ENCODE measurements at places on chromosomes 2 and 18.

DNA sequence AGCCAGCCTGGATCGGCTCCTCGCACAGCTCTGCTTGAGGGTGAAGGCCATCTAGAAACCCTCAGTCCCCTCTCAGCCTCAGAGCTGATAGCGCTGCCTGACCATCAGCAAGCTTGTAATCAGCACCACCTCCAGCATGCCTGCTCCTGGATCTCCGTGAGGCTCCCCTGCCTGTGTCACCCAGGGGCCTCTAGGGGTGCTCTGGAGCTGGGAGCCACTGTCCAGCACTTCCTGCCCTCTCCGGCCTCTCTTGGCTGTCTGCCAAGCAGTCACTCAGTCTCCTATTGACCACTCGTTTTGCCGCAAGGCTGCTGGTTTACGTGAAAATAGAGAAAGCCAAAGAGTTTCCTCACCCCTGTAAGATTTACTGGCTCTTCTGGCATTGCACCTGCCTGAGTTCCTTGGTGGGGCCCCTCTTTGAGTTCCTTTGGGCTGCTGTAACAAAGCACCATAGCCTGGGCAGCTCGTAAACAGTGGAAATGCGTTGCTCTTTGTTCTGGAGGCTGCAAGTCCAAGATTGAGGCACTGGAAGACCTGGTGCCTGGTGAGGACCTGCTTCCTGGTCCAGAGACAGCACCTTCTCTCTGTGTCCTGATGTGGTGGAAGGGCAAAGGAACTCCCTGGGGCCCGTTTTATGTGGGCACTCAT is 17.9 kb downstream of the CAPN10 start:
- no peak for DNase-seq

- no peak for DNase-seq
These were observed 99.4 kb upstream of the PID1 start for GRCh38 chr2:229370509-229370908.

DNA sequence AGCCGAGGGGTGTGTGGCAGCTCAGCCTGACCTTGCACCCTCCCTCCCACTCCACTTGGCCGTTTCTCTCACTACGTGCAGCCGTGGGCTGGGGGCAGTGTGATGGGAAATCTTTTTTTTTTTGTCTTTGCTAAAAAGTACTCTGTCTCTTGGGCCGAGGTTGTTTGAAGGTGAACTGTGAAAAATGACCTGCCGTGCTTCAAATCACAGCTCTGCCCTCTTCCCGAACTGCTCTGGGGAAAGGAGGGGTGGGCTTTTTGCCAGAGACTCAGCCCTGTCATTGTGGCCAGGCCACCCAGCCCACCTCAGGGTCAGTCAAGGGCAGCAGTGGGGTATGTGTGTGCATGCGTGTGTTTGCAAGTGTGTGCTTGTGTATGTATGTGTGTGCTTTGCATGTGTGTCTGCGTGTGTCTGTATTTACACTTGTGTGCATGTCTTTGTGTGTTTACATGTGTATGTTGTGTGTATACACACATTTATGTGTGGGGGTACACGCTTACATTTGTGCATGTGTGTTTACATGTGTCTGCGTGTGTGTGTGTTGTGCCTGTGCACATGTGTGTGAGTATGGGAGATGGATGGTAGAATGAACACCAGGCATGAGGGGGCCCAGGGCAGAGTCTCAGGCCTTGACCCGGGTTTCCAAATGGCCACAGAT is 61.3 kb upstream of the HAAO start:
- no peak for DNase-seq

GRCh38 chr2:102660574-102660973 is 41.2 kb downstream of the SLC9A2 start:
- no peak for DNase-seq

DNA sequence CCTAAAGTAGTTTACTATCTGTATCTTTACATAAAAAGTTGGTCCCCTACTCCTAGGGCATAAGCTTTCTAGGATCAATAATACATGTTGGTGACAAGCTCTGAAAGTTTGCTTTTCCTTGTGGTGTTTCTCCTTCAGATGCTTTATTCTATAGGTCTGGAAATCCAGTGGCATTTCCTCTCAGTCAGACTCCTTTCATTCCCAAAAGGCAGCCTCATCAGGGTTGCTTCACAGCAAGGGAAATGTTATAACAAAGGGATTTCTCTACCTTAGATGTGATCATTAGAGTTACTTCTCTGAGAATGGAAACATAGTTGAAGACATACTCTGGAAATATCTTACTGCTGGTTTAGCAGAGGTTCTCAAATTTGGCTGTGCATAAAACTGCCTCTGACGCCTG is 1072.4 kb upstream of the ZEB2 start:
- no peak for DNase-seq

DNA sequence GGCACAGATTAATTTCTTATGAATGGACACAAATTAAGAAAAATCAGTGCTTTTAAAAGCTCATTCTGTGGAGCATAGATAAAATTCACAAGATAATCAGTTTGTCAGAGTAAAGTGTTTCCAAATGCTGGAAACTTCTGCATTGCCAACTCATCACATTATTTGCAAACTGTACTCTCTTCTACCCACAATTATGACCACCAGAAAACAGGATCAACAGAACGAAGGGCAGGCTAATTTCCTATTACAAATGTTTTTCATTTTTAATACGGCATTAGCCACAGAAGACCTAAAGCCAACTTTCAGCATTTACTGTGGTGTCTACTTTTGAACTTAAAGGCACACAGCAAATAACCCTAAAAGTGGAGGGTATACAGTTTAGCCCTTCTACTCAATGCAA is 6.0 kb downstream of the IRS1 start:
- no peak for DNase-seq

GRCh38 chr2:240295256-240296103 is 140.0 kb upstream of the GPC1 start:
- DNase-seq: no peak

DNA sequence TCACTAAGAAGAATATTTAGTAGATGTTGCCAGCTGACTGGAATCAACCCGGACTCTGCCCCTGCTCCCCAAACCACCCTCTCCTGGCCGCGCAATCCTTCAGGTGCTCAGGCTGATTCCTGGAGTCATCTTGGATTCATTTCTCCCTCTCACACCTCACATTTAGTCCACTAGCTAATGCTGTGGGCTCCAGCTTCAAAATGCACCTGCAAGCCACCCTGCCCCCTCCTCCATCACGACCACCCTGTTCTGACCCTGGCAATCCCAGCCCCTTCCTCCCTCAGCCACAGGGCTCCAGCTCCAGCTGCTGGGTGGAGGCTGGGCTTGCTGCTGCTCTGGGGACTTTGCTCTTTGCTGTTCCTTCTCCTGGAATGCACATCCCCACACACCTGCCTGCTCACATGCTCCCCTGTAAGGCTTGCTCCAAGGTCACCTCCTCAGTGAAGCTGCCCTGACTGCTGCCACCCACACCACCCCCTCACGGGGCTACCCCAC is 61.3 kb upstream of the SH3RF3 start:
- no peak for DNase-seq

DNA sequence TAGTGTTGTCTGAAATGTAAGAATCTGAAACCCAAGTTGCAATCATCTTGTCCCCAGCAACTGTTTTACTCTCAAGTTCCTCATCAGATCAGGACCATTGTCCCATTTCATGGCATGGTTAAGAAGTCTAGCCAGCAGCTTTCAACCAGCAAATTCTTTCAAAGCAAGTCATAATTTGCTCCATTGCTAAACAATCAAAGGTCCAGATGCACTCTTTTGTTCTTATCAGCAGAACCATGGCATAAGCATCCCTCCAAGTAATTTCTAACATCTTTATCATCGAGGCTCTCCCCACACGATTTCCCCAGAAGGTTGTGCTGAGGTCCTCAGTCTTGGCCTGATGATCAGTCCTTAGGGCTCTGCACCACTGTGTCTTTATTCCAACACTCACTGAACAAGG is 67.5 kb upstream of the APCDD1 start:
- DNase-seq: no peak

DNA sequence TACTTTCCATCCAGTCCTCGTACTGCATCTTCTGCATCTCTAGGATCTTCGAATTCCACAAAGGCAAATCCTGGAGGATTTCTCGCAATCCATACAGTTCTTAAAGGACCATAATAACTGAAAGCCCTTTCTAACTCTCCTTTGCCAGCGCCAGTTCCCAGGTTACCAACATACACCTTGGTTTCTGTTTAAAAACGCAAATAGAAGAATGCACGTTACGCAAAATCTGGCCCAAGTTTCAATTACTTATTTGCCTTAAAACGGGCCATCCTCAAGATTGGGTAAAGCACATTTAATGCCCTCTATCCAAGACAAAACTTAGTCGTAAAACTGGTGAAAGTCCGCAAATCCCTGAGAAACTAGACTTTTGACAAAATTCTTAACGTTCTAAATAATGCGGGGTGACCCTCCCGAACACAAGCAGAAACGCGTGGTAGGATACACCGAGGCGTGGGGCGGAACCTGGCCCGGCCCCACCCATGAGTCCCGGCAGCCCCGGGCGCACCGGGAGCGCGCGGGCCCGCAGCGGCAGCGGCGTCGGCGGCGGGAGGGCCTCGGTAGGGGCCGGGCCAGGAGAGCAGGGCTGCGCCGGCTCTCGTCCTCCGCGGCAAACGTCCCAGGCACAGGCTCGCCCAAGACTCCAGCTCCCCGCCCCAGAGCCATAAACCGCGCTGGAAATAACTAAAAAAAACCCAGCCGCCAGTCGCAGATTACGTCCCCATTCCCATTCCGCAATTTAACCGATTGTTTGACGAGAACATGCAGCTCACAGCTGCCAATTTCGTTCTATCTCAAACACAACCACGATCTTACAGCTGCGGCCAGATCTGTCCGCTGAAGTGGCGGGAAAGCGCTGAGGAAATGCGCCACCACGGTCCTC is 910 bp downstream of the SRSF7 start:
- DNase-seq: peak; percentile 36

DNA sequence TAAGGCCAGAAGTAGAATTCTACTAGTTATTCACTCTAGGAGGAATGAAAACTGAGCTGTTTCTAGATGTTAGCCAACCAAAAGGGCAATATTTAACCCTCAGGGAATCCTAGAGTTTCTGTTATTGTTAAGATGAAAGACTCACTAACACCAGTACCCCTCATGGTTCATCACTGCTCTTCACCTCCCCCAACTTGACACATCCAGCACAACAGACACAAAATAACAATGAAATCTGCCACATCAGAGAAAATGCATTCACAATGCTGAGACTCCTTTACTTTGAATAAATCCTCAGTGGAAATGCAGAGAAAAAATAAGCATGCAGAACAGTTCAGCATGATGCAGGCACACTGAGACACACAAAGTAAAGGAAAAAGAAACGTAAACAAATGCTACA is 111.3 kb downstream of the RIF1 start:
- no peak for DNase-seq

- DNase-seq: peak; percentile 25
These were observed at the start of gene CELF4 for GRCh38 chr18:37565101-37565976. CELF4 (minus strand) TSS chr18:37565798.

- no peak for DNase-seq
These were observed 176.2 kb downstream of the TRABD2A start for GRCh38 chr2:84704505-84705244.

DNA sequence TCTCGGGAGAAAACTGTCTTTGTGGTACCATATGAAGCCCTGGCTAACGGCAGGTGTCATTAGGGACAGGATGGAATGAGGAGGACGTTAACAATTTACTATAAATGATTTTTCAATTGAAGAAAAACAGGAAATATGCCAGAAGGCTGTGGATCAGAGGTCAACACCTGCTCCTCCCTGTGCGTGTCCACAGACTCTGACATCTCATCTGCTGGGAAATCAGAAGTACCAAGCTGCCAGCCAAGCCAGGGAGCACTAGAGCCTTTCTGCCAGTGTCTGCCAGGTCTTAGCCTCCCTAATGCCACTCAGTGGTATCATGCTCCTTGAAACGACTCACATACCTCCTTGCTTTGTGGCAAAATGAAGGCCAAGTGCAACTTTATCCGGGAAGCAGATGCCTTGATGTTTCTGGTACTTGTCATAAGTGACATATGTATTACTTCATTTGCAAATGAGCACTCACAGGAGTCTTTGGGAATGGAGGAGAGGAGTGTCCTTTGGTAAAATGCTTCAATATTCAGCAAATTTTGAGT is 541.1 kb downstream of the SATB2 start:
- DNase-seq: peak; percentile 81

GRCh38 chr2:127324635-127325034 is 30.7 kb upstream of the ERCC3 start:
- no peak for DNase-seq

- DNase-seq: no peak
These were observed 19.5 kb upstream of the CELF4 start for GRCh38 chr18:37584952-37585695.

DNA sequence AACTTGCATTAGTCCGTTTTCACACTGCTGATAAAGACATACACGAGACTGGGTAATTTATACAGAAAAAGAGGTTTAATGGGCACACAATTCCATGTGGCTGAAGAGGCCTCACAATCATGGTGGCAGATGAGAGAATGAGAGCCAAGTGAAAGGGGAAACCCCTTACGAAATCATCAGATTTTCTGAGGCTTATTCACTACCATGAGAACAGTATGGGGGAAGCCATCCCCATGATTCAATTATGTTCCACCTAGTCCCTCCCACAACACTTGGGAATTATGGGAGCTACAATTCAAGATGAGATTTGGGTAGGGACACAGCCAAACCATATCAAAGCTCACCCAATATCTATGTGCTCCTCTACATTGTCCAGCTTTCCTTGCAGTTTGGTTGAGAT is 16.0 kb upstream of the SERPINE2 start:
- DNase-seq: no peak

DNA sequence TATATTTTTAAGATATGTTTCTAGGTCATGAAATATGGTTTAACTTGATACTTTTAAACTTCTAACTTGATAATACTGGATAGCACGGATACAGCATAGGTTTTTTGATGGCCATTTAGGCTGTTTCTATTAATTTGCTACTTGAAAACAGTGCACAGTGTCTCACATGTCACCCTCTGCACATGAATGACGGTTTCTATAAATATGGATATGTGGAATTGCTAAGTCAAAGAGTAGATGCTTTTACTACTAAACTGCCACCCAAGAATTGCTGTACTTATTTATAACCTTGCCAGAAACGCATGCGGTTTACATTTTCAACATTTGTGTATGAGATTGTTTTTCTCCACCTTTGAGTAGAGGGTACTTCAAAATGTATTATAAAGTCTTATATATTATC is 174.6 kb upstream of the LYPD1 start:
- DNase-seq: no peak

DNA sequence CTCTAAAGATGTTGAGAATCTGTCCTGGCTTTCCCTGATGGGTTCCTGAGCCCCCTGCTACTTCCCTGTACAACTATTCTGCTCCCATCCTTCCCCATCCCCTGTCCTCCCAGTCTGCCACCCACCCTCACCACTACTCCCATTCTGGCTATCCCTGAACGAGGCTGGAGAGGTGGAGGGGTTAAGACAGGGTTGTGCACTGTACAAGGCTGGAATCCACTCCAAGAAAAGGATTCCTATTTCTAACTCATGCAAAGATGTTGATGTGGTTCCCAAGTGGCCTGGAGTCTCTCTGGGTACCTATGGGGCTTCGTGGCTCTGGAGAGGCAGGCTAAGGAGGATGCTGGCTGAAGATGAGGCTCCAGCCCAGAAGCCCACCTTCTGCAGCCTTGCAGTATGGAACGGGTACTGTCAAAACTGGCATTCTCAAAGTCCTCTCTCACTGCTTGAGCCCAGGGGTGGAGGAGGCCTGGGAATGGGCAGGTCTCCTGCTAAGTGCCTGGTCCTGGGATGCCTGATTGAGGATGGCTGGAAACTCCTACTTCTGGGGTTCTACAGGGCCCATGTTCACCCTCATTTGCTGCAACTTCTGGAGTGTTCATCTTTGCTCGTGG is 1.3 kb upstream of the FEV start:
- DNase-seq: no peak

- no peak for DNase-seq
These were observed 61.7 kb upstream of the ACTR3 start for GRCh38 chr2:113828049-113828742.

All from NCI-H2081 (cell line).